Heart right ventricle (tissue), 16 donors: ENCODE measurements at places on chromosomes 6 and 20. TPM values are rescaled to one million over a fixed set of nuclear protein-coding genes. Genes with fewer than 3 reads are reported as not detected.

DNA sequence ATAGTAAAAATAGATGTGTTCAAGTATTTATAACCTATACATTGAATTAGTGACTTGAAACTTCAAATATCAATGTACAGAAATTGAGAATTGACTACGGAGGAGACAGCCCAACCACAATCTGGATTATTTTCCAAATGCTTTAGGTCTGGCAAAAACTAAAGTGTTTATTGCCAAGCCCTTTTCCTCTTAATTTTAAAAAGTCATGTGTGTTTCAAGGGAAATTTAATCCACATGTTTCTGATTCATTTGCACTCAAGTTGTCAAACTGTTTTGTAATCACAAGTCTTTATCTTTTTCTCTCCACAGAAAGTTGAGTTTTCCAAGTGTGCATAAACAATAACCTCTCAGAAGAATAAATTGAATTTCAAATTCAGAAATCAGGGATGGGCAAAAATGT is 350.8 kb upstream of the RSPO3 start:
- H3K36me3 ChIP-seq = no peaks in the 10 kb centered on the region
- no peak overlapping the region for H3K4me3 ChIP-seq
- H3K27ac ChIP-seq = no peak overlapping the region
- DNase-seq = no peak
- no peaks in the 10 kb centered on the region for H3K27me3 ChIP-seq

GRCh38 chr6:6940031-6941025 is 167.4 kb upstream of the RREB1 start:
- H3K4me1 ChIP-seq = peaks cover 5% of the 10 kb centered on the region
- DNase-seq = no peak
- no peaks in the 10 kb centered on the region for H3K27me3 ChIP-seq
- no peaks in the 10 kb centered on the region for H3K36me3 ChIP-seq
- H3K27ac ChIP-seq = no peak overlapping the region
- no peak overlapping the region for H3K4me3 ChIP-seq

- H3K4me3 ChIP-seq = peak overlapping the region; percentile 11
- H3K27me3 ChIP-seq = no peaks in the 10 kb centered on the region
- no peak for DNase-seq
- H3K36me3 ChIP-seq = no peaks in the 10 kb centered on the region
These were observed 69.3 kb upstream of the STMND1 start for GRCh38 chr6:17032590-17032987.

- H3K36me3 ChIP-seq = no peaks in the 10 kb centered on the region
- no peak overlapping the region for H3K27ac ChIP-seq
- DNase-seq = no peak
- no peak overlapping the region for H3K4me3 ChIP-seq
These were observed 280.1 kb downstream of the HAO1 start for GRCh38 chr20:7660165-7660564.

- H3K4me3 ChIP-seq = no peak overlapping the region
- H3K4me1 ChIP-seq = peaks cover 6% of the 10 kb centered on the region
- no peaks in the 10 kb centered on the region for H3K36me3 ChIP-seq
- no peak for DNase-seq
- H3K27ac ChIP-seq = no peak overlapping the region
- H3K27me3 ChIP-seq = no peaks in the 10 kb centered on the region
These were observed 19.5 kb upstream of the TMX4 start for GRCh38 chr20:8039042-8039441.

GRCh38 chr6:7424967-7425807 is 35.6 kb downstream of the RIOK1 start:
- no peaks in the 10 kb centered on the region for H3K27me3 ChIP-seq
- H3K4me3 ChIP-seq = no peak overlapping the region
- no peak overlapping the region for H3K27ac ChIP-seq
- no peaks in the 10 kb centered on the region for H3K4me1 ChIP-seq
- no peaks in the 10 kb centered on the region for H3K36me3 ChIP-seq

- H3K27ac ChIP-seq = no peak overlapping the region
- no peak overlapping the region for H3K4me3 ChIP-seq
- no peaks in the 10 kb centered on the region for H3K4me1 ChIP-seq
- no peak for DNase-seq
- H3K27me3 ChIP-seq = no peaks in the 10 kb centered on the region
These were observed 78.5 kb upstream of the ZFP64 start for GRCh38 chr20:52270001-52270606.

DNA sequence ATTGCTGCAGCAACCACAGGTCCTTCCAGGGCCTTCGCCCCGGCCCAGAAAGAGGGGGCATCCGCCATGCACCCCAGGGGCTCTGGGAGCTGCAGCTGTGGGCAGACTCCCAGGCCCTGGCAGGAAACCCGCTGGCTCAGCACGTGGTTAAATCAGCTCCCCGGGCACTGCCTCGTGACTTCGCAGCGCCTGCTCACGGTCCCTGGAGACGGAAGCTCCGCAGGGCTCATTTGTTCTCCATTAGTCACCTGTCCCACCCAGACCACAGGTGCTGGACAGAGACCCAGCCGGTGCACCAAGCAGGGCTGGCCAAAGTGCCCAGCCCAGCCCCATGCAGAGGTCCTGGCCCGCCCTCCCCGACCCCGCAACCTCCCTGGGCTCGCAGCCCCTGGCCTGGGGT is 14.7 kb downstream of the KCNQ2 start:
- H3K27me3 ChIP-seq = peaks cover 75% of the 10 kb centered on the region
- H3K4me1 ChIP-seq = peaks cover 14% of the 10 kb centered on the region
- H3K4me3 ChIP-seq = no peak overlapping the region
- peak; percentile 31 for DNase-seq

- H3K27ac ChIP-seq = peak overlapping the region; percentile 95
- no peaks in the 10 kb centered on the region for H3K36me3 ChIP-seq
- peak; percentile 50 for DNase-seq
- peak overlapping the region; percentile 82 for H3K4me3 ChIP-seq
These were observed 68.1 kb downstream of the HFE start for GRCh38 chr6:26155061-26155930.

GRCh38 chr20:12270863-12271262 is 353.2 kb downstream of the BTBD3 start:
- H3K27ac ChIP-seq = no peak overlapping the region
- H3K4me3 ChIP-seq = no peak overlapping the region
- no peaks in the 10 kb centered on the region for H3K4me1 ChIP-seq
- no peak for DNase-seq
- no peaks in the 10 kb centered on the region for H3K27me3 ChIP-seq

- H3K4me3 ChIP-seq = no peak overlapping the region
- no peaks in the 10 kb centered on the region for H3K27me3 ChIP-seq
- H3K4me1 ChIP-seq = no peaks in the 10 kb centered on the region
- DNase-seq = no peak
- H3K27ac ChIP-seq = no peak overlapping the region
These were observed 5.8 kb upstream of the FAM83D start for GRCh38 chr20:38920411-38920810.

- no peak for DNase-seq
- H3K27me3 ChIP-seq = no peaks in the 10 kb centered on the region
- H3K4me3 ChIP-seq = no peak overlapping the region
- no peaks in the 10 kb centered on the region for H3K4me1 ChIP-seq
- no peak overlapping the region for H3K27ac ChIP-seq
- H3K36me3 ChIP-seq = no peaks in the 10 kb centered on the region
These were observed 282.1 kb upstream of the BMP2 start for GRCh38 chr20:6485351-6485750.

- H3K4me3 ChIP-seq = no peak overlapping the region
- no peaks in the 10 kb centered on the region for H3K27me3 ChIP-seq
- DNase-seq = no peak
- H3K36me3 ChIP-seq = no peaks in the 10 kb centered on the region
- peaks cover 8% of the 10 kb centered on the region for H3K4me1 ChIP-seq
These were observed 66.1 kb upstream of the RNF24 start for GRCh38 chr20:4081421-4081820.

DNA sequence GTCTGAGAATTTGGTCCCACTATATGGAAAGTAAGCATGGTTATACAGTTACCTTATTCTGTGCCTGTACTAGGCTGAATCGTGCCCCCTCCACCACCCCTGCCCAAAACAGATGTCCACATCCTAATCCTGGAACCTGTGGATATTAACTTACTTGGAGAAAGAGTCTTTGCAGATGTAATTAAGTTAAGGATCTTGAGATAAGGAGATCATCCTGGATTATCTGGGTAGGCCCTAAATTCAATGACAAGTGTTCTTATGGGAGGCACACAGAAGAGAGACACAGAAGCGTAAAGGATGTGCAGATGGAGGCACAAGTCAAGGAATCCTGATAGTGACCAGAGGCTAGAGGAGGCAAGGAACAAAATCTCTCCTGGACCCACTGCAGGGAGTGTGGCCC is 116.7 kb upstream of the MAN1A1 start:
- H3K27me3 ChIP-seq = no peaks in the 10 kb centered on the region
- H3K4me3 ChIP-seq = no peak overlapping the region
- H3K4me1 ChIP-seq = peaks cover 4% of the 10 kb centered on the region
- DNase-seq = no peak
- no peak overlapping the region for H3K27ac ChIP-seq
- H3K36me3 ChIP-seq = no peaks in the 10 kb centered on the region

HTR1B gene
- 0.12 TPM for polyA plus RNA-seq

MUC21 gene
- not detected for polyA plus RNA-seq

SEMG1 gene
- polyA plus RNA-seq = not detected

CDH4 gene
- polyA plus RNA-seq = 0.04 TPM

MAD2L1BP gene
- 13.5 TPM for polyA plus RNA-seq

KCNQ2 gene
- 0.03 TPM for polyA plus RNA-seq
